Amniotic stem cell (primary cell): ENCODE measurements at places on chromosomes 6 and 20.

DNA sequence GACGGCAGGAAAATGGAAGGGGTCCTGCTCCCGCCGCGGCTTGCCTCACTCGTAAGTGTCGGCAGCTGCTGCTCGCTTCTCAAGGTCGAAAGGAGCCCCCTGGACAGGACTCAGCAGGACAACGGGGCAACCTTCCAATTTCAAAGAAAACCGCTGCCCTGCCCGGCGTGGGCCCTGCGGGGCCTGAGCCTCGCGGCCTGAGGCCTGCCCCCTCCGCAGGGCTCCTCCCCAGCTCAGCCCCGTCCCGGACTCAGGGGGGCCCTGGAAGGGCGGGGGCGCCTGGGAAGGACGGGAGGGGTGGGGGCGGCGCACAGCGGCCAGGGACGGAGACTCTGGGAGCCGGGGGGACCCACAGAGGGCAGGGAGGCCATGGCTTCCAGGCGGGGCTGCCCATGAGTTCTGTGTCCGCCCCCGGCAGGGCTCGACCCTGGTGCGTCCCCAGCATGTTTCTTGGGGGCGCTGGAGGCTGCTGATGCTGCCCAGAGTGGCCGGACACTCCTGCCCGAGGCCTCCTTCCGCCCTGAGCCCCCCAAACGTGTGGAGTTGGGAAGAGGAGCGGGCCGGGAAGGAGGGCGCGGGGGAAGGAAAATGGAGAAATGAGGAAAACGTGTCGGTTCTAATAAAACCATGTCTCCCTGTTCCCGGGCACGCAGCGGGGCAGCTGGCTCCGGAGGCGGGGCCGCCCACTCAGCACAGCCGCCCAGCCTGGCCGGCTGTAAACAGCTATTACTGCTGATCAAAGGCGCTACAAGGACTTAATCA lies 114.6 kb downstream of the DLL1 start:
- DNase-seq, result no peak

GRCh38 chr20:45347936-45348778 lies at the start of gene SDC4:
TSS of gene SDC4 (minus strand) at chr20:45348424. CDS start at chr20:45348384, 40 bp downstream.
- peak; percentile 45 for DNase-seq

DNA sequence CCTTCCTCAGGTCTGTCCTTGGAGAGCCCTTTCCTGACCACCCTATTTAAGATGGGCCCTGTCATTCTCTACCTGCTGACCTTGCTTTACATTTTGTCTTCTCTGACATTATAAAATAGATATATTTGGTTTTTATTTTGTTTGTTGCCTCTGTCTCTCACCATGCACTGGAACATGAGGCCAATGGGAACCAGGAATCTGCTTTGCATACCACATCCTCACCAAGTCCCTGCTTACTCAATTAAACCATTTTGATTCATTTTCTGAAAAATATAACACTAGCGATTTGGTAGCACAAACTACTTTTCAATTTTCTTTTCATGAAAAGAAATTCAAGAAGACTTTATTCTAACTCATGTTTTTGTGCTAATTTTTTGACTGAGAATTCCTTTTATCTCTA lies 32.8 kb upstream of the POPDC3 start:
- no peak for DNase-seq

DNA sequence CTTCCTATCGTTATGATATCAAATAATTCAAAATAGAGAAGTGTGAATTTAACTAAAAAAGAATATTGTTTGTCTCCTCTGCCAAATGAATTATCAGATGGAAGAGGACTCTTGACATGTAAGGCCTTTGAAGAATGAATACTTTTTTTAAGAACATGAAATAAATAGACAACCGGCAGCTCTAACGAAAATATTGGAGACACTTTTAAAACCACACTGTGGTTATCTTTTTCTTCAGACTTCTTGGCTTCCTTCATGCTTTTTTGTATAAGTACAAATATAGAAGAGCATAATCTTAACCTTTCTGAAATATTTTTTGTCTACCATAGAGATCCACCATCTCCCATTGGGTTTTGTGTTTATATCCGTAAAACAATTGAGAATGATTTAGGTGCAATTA lies 115.2 kb upstream of the SCGN start:
- DNase-seq, result no peak

DNA sequence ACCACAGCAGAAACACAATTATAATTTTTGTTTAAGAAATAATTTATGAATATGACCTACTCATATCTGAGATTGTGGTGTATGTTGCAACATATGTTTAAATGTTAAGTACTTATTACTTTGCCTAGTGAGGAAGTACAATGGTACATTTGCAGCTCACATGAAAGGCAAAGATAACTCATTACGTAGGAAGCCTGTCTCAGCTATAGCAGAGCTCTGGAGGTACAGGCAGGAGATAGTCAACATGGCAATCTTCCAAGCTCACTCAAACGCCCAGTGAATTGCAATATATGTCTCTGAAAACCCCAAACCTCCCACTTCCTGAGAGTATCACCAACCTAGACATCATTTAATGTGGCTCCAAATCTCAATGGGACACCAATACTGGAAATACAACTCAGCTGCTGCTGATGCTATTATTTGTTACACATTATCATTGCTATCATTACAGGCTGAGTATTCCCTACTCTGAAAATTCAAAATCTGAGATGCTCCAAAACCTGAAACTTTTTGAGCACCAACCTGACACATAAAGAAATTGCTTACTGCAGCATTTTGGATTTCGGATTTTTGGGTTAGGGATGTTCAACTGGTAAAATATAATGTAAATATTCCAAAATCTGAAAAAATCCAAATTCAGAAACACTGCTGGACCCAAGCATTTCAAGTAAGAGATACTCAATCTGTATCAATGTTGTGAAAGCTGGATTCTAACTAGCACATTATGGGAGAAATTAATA lies 25.1 kb upstream of the GSTA4 start:
- DNase-seq, result no peak

- no peak for DNase-seq
These were observed 329.8 kb upstream of the EPHA7 start for GRCh38 chr6:93749191-93749590.

- DNase-seq, result no peak
These were observed 35.7 kb downstream of the CEBPB start for GRCh38 chr20:50226093-50226974.

GRCh38 chr6:25070547-25071366 lies 135.0 kb upstream of the RIPOR2 start:
- peak; percentile 48 for DNase-seq

DNA sequence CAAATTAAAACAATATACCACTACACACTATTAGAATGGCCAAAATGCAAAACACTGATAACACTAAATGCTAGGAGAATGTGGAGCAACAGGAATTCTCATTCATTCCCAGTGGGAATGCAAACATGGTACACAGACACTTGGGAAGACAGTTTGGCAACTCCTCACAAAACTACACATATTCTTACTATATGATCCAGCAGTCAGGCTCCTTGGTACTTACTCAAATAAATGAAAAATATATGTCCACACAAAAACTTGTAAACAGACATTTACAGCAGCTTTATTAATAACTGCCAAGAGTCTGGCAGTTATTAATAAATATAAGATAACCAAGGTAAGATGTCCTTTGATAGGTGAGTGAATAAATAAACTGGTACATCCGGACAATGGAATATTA lies 44.9 kb downstream of the ABHD12 start:
- DNase-seq, result no peak

DNA sequence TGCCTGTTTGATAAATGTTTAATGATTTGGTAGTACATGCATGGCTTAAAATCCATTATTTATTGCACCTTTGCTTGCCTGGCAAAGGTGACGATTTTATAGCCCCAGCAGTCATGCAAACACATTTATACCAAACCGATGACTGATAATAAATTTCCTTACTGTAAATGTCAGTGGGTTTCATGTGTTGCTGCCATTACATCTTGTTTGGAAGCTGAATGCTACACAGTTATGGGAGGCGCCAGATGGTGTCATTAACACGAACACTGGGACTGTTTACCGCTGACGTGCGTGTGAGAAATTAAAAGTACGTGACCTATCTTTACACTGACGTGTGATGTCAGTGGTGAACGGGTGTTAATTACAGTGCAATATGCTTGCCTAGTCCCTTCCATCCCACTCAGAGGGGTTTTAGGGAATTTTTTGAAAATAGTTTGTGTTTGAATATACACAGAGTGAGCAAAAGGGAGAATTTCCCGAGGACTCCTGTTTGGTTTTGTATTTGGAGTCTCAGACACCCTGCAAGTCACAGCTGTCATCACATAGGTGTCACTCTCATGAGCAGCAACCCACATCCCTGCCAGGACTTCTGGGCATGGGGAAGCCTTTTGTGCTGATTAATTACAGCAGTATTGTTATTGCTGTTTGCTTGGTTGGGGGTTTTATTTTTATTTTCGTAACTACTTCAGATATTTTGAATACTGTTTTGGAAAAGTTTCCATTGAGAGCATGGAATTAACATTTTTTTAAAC lies 151.8 kb upstream of the INSM1 start:
- DNase-seq, result no peak

DNA sequence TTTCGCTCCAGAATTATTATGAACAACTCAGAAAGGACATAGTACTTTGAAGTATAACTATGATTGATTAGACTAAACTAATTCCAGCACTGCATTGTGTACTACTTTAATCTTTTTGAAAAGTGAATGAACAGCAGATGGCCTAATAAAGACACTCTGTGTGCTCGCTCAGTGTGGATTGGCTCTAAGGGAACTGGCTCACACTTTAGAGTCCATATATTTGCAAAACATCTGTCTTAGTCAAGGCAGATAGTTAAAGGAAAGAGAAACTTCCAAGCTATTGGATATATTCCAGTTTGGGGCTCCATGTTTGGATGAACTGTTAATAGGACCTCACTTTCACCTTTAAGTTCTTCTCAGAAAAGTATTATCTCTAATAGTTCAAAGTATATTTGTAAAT lies 218.9 kb downstream of the EYA4 start:
- DNase-seq, result no peak

DNA sequence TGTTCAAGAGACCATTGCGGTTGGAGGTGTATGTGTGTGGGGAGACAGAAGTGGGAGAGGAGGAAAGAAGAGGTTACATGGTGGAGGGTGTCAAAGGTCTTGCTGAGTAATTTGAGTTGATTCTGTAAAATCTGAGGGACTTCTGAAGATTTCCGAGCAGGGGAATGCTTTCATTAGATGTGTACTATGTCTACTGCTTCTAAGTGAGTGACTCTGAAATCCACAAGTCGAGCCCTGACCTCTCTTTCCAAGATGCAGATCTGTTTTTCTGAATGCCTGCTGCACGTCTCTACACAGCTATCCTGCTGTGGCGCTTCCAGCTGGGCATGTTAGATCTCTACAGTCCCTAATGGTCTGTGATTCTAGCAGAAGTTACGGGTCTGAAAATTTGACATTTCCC lies 209.8 kb downstream of the ATXN1 start:
- no peak for DNase-seq

- no peak for DNase-seq
These were observed 73.9 kb downstream of the PHACTR3 start for GRCh38 chr20:59678288-59678687.

- DNase-seq, result no peak
These were observed 170.7 kb downstream of the EPHA7 start for GRCh38 chr6:93248631-93249030.

DNA sequence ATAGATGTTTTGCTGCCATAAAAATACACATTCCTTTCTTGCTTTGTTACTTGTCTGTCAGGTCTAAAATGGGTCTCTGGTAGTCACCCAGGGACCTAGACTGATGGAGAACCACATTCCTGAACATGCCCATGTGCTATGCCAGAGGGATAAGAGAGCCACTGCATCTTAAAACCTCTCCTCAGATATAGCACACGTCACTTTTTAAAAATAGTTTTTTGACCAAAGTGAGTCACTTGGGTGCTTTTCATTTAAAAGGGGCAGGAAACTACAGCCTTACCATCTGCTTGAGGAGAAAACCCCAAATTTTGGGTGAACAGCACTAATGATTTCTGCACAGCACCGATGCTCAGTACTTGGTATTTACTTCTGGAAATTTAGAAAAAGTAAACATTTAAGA lies 197.8 kb downstream of the OGFRL1 start:
- peak; percentile 44 for DNase-seq

DNA sequence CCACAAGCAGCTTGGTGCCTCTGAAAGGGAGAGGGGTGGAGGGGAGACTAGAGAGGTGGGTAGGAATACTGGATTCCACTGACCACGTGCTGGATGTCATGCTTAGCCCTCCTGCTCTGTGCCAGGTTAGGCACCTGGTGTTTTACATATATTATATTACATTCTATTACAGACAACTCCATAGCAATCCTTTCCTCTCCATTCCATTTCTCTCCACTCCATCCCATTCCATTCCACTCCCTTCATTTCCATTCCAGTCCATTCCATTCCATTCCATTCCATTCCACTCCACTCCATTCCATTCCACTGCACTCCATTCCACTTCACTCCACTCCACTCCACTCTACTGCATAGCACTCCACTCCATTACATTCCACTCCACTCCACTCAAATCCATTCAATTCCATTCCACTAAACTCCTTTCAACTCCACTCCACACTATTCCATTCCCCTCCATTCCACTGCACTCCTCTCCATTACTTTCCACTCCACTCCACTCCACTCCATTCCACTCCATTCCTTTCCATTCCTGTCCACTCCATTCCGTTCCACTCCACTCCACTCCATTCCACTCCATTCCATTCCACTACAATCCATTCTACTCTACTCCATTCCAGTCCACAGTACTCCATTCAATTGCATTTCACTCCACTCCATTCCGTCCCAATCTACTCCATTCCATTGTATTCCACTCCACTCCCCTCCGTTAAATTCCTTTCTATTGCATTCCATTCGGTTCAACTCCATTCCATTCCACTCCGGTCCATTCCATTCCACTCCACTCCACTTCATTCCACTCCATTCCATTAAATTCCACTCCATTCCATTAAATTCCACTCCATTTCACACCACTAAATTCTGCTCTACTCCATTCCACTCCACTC lies 27.2 kb upstream of the DEFB125 start:
- no peak for DNase-seq

- DNase-seq, result no peak
These were observed 211.6 kb upstream of the ZNF217 start for GRCh38 chr20:53804920-53805894.
